Neural progenitor cell (in vitro differentiated cells): ENCODE measurements at places on chromosomes 13 and 19. TPM values are rescaled to one million over a fixed set of nuclear protein-coding genes. Genes with fewer than 3 reads are reported as not detected.
A peak's percentile ranks its signal among the peaks of the same experiment; 100 is the strongest.

The ZDHHC20 gene
- total RNA-seq = 105 and 175 TPM in 2 replicates

DNA sequence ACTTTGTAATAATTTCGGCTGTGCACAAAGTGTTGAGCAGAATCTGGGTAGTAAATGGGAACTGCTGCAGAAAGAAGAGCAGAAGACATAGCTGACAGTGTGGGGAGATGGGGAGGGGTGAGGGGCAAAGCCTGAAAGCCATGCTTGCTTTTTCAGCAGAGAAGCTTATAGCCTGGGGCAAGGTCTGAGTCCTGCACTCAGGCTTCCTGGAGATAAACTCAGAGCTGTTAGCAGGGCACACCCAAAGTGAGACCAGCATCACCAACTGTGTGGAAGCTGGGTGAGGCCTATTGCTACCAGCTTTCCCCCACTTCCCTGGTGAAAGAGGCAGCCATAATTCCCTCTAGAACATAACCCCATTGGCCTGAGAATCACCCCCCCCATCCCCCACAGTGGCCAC, 15.6 kb upstream of the LHFPL6 start:
- no peak for DNase-seq

GRCh38 chr13:76349700-76350099, 536.5 kb downstream of the KCTD12 start:
- no peak for DNase-seq

DNA sequence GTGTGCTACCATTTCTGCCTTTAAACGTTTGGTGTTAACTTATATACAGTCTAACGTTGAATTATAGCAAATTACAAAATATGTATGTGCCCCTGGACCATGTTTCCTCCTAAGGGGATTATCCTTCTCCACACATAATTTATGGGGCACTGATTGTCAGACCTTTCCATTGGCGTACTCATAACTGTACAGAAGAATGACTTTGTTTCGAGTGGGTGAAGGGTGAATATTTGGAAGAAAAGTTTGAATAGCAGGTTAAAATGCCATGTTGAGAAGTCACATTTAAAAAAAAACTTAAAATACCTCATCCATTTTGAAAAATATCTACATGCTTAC, 58.8 kb downstream of the SLC10A2 start:
- no peak for DNase-seq

The CFD gene
- total RNA-seq = 0.90 TPM in 1 of 2 replicates, not detected in the other

- no peak for DNase-seq
Measured at GRCh38 chr13:21079221-21079620, 17.8 kb upstream of the LATS2 start.

DNA sequence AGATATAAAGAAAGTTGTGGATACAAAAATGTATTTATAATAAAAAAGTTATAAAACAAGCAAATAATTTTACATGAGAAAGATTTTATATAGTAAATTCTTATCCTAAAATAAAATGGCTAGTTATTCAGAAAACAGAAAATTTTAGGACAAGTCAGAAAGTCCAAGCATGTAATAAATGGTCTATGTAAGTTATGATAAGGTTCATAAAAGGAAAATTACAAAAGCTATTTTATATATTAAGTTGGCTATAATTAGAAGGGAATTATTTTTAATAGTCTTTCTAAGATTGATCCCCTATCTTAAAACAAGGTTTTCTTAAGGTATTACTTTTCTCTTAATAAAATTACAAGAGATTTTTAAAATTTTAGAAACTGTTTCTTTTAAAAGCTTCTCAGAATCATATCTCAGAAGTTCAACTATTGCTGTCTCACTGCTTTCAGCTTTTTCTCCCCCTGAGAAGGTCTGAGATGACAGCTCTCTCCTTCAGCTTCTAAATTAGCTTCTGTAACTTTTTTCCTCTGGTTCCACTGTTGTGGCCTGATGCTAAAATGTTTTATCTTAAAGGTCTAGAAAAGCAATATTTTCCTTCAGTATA, 8.7 kb downstream of the CCDC169 start:
- DNase-seq = peak; percentile 25

The TTYH1 gene
- 34.2 and 128 TPM in 2 replicates for total RNA-seq
